ENCODE measurements at places on chromosomes 11 and 22. TPM values are rescaled to one million over a fixed set of nuclear protein-coding genes. Genes with fewer than 3 reads are reported as not detected.

GRCh38 chr11:60919320-60919719 is 4.9 kb upstream of the TMEM132A start:
- DNase-seq = no peak

DNA sequence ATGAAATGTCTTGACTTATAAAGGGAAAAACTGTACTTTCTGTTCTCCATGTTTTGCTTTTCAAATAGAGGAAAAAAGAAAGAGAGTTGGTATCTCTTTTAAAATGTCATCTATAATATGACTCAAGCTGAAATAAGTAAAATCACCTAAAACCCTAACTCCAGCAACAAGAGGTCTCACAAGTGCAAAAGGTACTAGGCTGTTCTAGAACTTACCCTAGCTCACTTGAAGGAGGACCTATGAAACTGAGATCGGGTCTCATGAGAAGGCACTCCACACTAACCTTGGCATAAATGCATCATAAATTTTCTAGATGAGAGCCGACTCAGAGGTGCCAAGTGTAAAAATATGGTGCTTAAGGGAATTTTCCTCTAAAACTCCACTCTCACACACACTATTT is 63.8 kb downstream of the PHF21A start:
- DNase-seq = no peak

DNA sequence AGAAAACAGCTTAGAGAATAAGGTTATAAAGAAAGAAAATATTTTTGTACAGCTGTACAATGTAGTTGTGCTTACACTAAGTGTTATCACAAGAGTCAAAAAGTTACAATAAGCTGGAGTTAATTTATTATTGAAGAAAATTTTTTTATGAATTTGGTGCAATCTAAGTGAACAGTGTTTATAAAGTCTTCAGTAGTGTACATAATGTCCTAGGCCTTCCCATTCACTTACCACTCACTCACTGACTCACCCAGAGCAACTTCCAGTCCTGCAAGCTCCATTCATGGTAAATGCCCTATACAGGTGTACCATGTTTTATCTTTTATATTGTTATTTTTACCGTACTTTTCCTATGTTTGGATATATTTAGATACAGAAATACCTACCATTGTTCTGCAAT is 34.7 kb downstream of the GDPD4 start:
- no peak for DNase-seq

DNA sequence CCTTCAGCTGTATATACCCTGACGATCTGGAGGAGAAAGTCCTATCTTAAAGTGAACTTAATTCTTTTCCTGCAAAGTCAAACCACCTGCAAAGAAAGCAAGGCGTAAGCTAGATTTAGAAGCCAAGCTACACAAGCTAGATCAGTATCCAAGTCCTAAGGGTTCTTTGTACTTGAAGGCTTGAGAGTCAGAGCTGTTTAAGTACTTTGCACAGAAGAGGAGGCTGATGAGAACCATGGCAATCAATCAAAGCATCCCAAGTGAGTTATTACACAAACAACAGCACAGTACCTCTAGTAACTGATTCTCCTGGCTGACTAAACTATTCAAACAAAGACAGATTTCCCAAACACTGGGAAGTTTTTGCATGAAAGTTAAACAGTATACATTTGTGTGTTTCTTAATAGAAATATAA is 1.9 kb downstream of the CDON start:
- DNase-seq = no peak

The NFAM1 gene
- total RNA-seq = 0.55 TPM

GRCh38 chr11:72439455-72439854 is 5.1 kb upstream of the CLPB start:
- DNase-seq = no peak

The NFRKB gene
- total RNA-seq = 53.6 TPM

DNA sequence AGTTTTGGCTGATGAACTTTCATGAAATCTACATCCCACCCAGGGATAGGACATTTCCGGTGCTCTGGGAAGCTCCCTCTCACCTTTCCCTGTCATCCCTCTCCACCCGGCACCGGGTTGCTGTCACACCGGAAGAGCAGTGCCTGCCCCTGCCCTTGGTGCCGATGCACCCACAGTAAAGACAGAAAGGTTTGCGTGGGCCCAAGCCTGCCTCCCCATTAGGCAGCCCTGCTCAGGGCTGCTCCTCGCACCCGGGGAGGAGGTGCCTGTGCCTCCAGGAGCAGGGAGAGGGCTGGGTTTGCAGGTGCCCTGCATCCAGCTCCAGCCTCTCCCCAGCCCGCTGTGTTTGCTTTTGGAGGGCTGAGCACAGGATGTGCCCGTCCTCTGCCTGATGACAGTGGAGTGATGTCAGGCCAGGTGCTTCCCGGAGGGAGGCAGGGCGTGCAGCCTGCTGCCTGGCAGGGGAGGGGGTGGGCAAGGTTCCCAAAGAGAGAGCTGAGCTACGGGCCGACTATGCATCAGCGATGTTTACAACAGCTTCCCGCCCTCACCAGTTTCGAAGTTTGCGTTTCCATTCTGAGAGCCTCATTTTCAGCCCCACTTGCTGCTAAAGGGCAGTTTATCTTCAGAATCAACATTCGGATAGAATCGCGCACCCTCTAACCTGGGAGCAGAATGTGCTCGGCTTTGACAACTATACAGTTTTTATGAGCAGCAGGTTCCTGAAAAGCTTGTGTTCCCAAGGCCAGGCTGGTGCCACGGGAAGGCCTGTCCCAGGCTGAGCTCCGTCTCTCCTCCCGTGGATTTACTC is 83.2 kb upstream of the CLDN5 start:
- no peak for DNase-seq

GRCh38 chr11:28836285-28837081 is 728.3 kb downstream of the METTL15 start:
- no peak for DNase-seq

DNA sequence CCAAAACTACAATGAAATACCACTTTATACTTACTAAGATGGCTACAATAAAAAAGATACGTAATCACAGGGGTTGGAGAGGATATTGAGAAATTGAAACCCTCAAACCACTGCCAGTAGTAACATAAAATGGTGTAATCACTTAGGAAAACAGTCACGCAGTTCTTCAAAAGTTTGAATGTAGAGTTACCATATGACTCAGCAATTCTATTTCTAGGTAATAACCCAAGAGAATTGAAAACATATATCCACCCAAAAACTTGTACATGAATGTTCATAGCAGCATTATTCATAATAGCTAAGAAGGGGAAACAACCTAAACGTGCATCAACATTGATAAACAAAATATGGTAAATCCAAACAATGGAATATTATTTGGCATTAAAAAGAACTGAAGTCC is 24.4 kb upstream of the PSMA1 start:
- DNase-seq = no peak

GRCh38 chr11:58928691-58929090 is 10.6 kb upstream of the GLYATL1 start:
- no peak for DNase-seq

DNA sequence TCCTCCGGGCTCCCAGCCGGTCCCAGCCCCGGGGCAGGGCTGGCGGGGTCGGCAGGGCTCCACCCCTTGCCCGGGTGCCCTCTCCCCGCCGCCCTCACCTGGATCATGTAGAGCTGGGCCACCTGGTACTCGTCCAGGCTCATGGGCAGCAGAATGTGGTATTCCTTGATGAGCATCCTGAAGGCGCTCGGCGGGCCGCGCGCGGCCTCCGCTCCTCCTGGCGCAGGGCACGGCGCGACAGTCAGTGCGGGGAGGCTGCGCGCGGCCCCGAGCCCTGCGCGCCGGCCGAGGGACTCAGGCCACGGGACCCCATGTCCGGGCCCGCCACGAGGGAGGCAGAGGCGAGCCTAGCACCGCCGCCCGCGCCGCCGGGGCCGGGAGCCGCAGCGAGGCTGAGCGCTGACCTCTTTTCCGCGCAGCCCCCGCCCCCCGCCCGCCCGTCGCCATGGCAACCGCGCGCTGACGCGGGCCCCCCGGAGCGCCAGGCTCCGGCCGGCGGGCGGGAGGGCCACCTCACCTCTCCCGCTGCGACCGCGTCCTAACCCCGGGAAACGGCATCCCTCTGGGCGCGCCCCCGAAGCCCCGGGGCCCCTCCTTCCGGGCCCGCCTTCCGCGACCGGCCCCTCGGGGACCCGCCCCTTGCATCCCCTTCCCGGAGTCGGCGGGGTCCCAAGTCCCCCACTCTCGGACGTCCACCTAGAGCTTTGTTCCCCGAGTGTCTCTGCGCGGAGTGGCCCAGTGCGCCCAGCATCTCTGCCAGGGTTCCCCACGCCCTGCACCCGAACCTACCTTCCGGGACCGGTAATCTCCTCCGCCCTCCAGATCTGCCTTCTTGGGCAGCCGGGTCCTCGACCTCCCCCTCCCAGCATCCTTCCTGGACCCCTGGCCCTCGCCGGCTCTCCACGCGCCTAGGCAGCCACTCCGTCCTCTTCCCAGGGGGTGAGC is 886 bp downstream of the PITPNM1 start:
- peak; percentile 57 for DNase-seq

The NEFH gene
- 0.21 TPM for total RNA-seq

- no peak for DNase-seq
These were observed 196.4 kb downstream of the IGLL1 start for GRCh38 chr22:23383491-23384361.

DNA sequence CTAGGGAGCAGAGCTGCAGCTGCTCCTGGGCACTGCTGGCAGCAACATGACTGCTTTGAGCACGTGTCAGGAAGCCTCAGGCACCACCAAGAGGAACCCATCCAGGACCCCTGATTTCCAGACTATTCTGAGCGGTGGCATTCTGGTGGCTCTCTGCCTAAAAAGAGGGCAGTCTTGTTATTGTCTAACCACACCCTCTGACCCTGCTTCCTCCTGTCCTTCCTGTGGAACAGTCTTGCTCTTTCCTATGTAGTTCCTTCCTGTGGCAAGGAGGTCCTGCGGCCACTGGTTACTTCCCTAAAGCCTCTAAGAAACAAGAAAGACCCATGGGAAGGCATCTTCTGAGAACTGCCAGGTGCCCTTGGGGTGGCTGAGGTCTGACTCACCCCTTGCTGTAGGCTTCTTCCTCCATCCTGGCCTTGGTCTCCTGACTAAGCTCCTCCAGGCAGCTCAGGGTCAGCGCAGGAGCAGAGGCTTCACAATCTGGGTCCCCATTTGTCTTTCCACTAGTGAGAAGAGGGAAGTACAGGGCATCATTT is 13.1 kb upstream of the LYVE1 start:
- no peak for DNase-seq

The ZFPL1 gene
- total RNA-seq = 40.7 TPM

The MRGPRF gene
- not detected for total RNA-seq

The EI24 gene
- 19.4 TPM for total RNA-seq

The HPS4 gene
- total RNA-seq = 54.6 TPM

The TRIM6 gene
- not detected for total RNA-seq

GRCh38 chr11:38481391-38481790 is 1883.4 kb upstream of the RAG2 start:
- no peak for DNase-seq

GRCh38 chr11:119370486-119371046 is 10.9 kb downstream of the USP2 start:
- no peak for DNase-seq
